Stimulated activated CD4-positive, alpha-beta T cell treated with anti-CD3 and anti-CD28 coated beads, Interleukin-1b, Interleukin-23, amount 100 ng/mL, for 48 hours (primary cell): ENCODE measurements at places on chromosomes 5 and 9.

DNA sequence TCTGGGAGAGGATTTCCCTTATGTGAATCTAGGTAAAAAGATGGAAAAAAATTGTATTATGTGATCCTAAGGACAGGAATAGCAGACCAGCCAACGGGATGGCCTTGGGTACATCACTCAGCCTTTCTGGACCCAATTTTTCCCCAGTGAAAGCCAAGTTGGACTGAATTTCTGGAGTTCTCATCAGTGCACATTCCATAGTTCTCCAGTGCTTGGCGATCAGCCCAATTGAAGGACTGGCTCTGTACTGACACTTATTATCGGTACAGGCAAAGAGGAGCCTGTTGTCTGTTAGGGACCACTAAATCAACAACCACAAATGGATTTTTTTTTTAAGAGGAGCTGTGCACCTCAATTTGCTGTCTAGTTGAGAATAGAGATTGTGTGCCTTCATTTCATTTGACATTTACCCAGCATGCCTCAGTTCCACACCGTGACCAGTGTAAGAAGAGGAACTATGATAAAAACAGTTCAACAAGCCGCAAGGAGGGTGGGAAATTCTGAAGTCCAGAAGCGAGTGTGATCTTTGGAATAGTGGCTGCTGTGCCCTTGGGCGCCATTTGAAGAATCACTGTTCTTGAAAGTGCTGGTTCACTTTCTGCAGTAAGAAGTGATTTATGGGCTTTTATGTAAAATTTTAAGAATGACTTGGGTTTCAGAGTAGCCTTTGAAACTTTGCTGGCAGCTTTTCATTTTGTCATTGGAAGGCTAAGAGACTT lies 8.0 kb downstream of the ARL10 start:
- DNase-seq: no peak

DNA sequence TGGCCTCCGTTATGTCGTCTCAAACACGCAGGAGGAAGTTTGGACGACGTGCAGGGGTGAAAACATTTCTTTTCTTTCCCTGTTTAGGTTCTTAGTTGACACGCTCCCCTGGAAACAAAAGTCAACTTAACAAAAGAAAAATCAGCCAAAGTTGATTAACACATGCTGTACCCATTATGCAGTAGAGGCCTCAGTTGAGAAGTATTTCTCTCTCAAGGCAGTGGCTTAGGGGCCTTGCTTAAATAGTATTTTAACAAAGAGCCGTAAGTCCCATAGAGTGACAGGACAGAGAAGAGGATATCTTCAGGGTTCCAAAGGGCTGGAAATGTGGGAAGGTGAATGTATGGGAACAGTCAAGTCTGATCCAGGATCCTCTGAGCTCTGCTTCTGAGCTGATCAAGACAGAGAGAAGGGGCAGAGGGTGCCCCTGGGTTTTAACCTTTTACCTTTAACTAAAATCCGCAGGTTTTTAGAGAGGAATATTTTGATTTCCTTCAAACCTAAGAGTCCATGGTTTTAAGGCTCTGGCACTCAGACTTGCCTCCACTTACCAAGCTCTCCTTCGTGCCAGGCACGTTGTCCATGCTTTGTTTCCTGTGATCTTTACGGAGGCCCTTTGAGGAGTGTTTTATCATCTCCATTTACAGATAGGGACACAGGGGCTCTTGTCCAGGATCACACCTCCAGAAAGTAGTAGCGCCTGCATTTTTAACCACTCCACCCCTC lies 629 bp upstream of the CD74 start:
- no peak for DNase-seq

GRCh38 chr9:87708986-87709728 lies 16.8 kb upstream of the CTSL start:
- DNase-seq: peak; percentile 34

DNA sequence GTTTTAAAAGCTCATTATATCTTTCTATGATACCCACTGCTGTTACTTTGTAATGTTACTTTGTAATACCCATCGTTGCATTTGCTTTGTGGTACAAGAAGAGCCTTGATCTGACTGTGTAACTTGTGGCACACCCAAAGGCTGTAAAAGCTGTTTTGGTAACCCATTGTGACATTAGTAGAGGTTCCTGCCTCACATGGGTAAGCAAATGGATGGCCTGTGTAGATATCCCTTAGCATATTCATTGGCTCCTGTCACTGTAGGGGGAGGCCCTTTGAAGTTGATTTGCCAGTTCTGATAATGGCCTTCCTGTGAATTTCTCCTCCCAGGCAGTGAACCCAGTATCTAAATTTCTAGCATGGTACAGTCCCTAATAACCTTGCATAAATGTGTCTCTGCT lies 15.7 kb downstream of the CDK20 start:
- no peak for DNase-seq

DNA sequence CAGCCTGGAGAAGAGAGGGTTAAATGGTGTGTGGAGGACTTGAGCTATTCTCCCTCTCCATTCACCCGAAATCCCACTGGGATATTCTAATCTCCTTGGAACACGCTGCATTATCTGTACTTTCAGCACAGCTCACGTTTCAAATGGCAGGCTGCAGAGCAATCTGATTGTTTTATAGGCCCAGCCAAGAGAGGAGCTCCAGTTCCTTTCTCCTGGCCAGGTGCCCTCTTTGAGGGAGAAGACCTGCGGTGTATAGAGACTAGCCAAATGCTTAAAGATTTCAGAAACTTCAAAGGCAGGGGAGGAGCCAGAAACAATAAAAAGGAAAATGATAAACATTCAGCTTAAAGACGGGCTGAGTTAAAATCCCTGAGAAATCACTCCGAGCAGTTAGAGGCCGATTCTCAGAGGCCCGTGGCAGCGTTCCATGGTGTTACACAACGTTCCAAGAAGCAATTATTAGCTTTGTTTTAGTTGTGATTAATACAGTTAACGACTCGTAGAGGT lies 564.0 kb upstream of the KLF4 start:
- no peak for DNase-seq

GRCh38 chr9:98500337-98500919 lies 208.3 kb downstream of the GABBR2 start:
- no peak for DNase-seq

DNA sequence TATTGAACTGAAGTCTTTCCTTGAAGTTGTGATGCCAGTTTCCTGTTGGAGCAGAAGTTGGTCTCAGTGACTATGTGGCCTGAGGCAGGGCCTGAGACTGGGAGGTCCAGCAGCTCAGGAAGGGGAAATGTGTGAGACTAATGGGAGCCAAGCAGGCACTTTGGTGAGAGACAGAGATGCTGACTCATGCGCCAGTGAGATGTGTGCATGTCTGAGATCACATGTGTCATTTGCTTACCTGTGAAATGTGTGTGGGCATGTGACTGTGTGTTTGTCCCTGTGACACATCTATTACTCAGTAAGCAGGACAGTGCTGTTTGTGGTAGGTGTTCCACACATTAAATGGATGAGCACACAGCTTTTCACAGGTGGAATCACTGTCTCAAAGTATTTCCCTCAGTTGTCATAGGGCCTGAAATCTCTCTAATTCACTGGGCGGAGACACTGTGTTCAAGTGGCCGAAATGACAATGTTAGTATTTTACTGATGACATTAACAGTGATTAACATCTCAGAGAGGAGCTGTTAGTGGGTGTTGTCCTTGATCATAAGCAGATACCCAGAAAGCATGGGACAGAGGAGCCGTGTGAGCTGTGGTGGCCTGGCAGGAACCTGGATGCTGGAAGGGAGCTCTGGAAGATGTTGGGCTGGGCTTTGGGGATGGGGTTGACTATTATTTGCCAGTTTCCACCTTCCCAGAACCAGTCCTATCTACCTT lies 7.4 kb downstream of the NPR2 start:
- DNase-seq: peak; percentile 70

- DNase-seq: no peak
These were observed 911.6 kb downstream of the EFNA5 start for GRCh38 chr5:106759152-106759551.

GRCh38 chr9:78365748-78366697 lies 69.1 kb downstream of the PSAT1 start:
- no peak for DNase-seq

GRCh38 chr9:92727716-92728700 lies 36.6 kb downstream of the BICD2 start:
- no peak for DNase-seq

- no peak for DNase-seq
These were observed 1253.6 kb downstream of the EFNA5 start for GRCh38 chr5:106417163-106417562.

GRCh38 chr5:148984345-148984744 lies 78.5 kb downstream of the SH3TC2 start:
- no peak for DNase-seq

DNA sequence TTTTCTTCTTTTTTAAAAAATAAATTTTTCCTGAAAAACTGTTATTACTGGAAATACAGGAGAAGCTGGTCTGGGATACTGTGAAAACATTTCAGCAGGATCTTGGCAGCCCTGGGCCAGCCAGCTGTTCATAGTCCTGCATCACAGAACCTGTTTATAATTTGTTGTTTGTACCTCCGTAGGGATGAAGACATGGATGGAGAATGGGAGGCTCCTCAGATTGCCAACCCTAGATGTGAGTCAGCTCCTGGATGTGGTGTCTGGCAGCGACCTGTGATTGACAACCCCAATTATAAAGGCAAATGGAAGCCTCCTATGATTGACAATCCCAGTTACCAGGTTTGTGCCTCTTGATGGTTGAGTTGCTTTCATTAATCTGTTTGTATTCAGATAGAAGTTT lies 12.4 kb upstream of the MAML1 start:
- no peak for DNase-seq

- DNase-seq: no peak
These were observed 61.5 kb downstream of the FXN start for GRCh38 chr9:69097064-69097463.

DNA sequence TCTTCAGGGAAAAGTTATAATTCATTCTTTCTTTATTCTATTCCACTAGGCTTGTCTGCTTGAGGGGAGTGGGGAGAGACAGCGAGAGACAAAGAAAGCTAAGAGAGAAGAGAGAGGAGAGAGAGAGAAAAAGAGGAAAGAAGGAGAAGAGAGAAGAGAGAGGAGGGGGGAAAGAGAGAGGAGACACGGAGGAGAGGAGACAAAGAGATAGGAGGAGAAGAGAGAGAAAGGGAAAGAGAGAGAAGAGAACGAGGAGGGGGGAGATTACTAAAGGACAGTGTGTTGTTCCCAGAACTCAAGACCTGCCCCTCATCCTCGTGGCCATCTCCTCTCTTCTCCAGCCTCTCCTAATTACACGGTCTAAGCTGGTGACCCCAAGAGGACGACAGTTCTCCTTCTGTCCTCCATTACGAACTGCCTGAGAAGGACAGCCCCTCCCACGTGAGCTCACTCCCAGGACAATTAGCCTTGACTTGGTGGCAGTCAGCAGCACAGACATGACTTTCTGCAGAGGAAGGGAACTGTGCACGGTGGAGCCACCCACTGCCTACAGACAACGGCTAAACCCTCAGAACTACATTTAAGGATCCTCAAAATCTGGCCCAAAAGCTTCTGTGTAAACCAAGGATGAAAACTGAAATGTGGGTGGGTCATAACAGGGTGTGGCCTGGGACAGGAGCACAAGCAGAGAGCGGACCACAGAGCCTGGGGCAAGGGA lies 99.1 kb downstream of the COL23A1 start:
- DNase-seq: no peak

DNA sequence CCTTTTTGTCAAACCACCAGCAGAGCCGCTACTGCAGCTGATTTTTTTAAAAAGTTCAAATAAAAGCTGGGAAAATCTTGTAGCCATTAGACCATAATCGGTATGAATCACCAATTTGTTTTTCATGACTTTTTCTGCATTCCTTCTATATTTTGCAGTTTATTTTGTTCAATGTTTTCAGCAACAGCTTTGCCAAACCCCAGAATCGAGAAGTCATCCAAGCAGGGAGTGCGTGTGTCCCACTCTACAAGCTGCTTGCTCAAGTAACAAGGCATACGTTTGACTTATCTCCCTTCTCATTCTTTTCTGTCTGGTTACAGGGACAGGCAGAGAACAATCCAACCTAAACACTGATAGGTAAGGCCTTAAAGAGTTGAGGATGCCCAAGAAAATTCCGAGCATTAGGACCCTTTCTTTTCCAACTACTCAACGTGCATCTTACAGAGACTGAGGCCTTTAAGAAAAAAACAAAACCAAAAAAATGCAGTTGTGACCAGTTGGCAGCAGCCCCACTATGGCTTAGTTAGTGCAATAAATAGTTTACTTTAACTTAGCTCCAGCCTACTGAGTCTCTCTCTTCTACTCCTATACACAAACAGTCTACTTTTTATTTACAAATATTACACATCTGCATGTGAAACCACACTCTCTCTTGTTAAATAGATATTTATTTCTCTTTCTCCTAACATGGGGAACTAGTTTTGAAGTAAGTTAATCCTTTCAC lies 134.7 kb upstream of the SLIT3 start:
- no peak for DNase-seq

- DNase-seq: no peak
These were observed 51.1 kb downstream of the CCNH start for GRCh38 chr5:87361536-87362213.

DNA sequence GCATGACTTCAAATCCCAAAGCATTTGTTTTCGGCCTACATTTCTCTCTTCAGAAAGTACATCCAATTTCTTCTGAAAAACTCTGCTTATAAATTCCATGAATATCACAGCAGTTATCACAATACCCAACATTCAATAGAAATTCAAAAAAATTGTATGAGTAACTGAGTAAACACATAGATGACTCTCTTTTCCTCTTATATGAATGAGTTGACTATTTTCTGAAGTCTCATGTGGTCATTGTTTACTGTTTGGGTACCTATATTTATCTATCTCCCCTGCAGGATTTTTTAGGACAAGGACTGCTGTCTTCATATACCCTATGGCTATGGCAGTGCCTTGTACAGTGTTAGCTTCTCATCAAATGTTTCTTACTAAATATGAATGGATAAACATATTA lies 157.1 kb downstream of the HTR1A start:
- no peak for DNase-seq

GRCh38 chr5:170300361-170301013 lies 2.9 kb upstream of the LCP2 start:
- DNase-seq: no peak

- peak; percentile 54 for DNase-seq
These were observed 117.0 kb downstream of the TRPM6 start for GRCh38 chr9:74770508-74771261.

DNA sequence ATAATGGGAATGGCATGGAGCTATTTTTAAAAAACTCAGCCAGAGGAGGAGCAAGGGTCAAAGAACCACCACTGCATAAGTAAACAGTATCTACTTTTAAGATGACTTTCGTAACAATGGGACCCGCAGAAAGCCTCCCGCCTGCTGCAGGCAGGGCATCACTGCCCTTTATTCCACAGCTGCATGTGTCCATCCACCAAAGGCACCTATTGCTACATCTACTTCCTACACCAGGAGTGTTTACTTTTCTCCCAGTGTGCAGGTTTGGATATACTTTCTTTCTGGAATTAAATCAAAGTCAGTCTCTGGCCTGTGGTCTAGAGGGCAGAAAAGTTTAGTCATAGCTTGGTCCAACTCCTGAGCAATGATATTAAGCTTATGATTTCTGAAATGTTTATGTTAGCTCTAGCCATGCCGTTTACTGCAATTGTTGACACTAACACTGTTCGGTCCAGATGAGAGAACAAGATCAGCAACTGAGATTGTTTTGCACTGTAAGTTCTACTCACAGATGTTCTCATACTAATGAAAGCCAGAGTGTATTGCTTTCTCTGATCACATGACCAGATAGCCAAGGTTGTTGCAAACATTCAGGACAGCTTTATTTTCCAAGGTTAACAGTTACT lies 391.5 kb downstream of the FGF10 start:
- no peak for DNase-seq
